ENCODE measurements at places on chromosomes 3 and 15.

DNA sequence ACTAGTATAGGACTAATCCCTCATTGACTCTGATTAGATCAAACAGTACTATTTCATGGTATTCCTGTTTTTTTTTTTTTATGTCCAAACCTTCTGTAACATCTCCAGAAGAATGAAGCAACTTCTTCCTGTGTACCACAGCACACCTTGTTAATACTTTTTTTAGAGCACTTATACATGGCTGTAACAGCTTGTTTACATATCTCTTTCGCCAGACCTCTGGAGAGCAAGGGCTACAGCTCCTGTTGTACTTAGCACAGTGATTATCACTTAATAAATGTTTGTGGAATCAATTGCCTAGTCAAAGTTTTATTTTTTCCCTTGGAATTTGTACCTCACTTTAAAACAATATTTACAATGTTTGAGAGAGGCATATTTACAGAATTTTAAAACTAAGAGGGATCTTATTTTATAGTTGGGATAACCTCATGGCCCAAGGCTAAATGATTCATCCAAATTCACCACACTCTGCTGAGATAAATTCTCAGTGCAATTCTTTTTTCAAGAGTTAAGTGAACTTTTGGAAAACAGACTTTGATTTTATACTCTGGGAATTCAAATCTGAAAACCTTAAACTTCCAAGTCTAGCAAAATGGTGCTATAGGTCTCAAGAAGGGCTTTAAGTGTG lies 9.2 kb upstream of the GATM start:
- no peak for DNase-seq

DNA sequence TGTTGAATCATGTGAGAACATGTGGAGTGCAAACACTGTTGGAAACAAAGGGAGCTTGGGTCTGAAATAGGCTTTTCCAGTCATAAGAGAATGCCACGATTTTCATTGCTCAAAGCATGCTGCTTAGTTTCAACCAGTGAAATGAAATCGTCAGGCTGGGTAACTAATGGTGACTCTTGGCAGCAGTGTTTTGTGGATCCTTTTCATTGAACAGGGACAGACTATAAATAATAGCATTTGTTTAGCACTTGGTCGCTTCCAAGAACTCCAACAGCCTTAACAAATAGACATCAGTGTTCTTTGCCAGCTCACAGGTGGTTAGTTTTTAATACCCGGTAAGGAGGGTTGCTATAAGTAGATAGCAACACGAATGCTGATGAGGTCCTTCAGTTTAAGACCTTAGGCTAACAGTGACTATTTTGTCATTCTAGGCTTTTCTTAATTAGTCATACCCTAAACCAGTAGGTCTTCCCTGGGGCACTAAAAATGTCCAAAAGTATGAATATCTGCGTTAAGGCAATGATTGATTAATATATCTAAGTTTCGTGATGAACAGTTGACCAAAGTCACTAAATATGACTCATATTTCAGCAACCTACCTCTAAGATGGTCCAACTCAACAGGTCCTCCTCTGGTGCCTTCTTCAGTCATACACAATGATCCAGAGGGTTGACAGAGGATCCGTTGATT lies 15.8 kb downstream of the TP63 start:
- DNase-seq = no peak

- no peak for DNase-seq
These were observed 7.0 kb upstream of the RNF111 start for GRCh38 chr15:58980351-58980939.

DNA sequence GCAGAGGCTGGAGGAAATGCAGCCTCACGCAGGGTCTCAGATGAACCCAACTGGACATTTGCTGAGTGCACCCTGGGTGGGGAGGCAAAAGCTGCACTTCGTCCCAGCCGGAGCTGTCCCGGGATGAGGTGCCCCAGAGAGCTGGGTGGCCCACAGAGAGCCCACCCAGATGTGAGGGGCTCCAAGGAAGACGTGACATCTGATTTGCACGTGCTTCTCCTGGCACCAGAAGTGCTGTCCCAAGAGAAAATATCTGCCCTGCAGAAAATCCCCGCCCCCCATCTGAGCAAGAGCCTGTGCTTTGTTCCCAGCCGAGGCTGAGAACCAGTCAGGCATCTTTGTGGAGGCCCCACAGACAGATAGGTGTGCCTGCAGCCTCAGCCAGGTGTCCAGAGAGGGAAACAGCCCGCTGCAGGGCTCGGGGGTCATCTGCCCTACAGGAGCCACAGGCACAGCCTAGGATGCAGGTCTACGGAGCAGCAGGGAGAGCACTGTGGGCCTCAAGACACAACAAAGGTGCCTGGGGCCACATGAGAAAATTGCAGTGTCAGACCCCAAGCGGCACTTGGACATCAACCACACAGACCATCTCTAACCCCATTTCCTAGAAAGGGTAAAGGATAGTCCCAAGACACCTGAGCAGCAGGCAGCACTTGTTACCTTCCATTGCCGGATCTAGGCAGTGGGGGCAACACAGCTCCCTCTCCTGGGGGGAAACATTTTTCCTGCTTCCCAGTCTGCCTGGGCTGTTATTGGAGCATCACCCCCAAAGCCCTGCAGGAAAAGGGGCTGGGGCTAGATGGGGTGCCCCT lies 5.8 kb downstream of the TMIE start:
- no peak for DNase-seq

GRCh38 chr15:90839187-90840071 lies 29.0 kb upstream of the FURIN start:
- no peak for DNase-seq

GRCh38 chr15:39099524-39099923 lies 481.4 kb upstream of the THBS1 start:
- DNase-seq = no peak

DNA sequence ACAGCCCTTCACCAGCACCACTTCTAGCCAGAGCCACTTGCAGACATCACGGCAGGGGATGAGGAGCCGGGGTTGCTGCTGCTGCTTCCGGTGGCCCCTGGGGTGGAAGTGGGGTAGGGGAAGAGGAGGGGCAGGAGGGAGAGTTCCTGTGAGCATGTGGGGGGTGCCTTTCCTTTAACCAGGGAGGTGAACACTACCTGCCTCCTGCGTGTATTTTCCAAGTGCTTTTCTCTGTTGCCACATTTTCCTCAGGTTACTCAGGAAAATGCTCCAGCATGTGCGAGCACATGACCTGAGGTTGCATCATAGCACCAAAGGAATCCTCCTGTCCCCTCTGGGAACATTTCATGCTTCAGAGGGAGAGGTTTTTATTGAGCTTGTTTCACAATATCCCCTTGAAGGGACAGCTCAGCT lies 12.2 kb upstream of the SACM1L start:
- no peak for DNase-seq

DNA sequence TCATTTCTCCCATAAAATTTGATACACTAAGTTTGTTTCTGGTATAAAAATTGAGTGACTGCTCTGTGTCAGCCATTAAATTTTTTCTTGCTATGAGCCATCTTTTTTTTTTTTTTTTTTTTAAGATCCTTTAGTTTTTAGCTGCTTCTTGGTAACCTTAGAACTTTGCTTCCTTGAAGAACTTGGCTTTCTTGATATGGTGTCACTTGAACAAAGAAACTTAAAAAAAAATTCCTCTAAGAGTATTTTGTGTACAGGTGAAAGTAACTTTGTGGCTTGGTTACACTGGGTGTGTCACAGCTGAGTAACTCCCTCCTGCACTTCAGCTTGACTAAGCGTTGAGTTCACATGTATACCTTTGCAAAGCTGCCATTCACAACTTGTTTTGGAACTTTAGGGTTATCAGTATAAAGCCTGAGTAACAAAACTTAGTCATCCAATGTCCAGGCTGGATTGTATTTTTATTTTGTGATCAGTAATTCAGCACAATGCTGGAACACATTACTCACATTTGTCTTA lies 6.5 kb downstream of the CHD2 start:
- no peak for DNase-seq
